ENCODE measurements at places on chromosomes 3 and 15. TPM values are rescaled to one million over a fixed set of nuclear protein-coding genes. Genes with fewer than 3 reads are reported as not detected.

DNA sequence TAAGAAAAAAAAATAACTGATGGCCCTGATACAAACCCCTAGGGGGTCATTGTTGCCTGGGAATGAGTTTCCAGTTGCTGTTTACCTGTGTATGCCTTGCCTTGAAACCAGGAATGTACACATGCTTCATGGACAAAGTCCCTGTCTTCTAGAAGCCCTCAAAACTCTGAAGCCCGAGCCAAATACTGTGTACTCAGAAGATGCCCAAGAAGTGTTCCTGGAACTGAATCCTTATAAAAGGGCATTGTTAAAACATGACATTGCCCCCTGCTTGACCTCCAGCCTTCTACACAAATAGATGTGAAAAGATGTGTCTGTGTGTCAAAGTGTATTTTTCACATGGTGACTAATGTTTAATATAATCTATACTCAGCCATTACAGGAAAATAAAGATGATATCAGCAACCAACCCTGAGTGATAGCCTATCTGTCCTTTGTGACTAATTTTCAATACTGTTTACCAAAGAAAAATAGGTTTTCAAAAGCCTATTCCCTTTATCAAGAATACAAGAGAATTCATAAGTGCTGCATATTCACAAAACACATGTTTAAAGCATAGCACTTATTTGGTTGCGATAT lies 325.9 kb downstream of the MECOM start:
- no peak for DNase-seq

GRCh38 chr3:129005526-129006303 lies 4.6 kb downstream of the EFCC1 start:
- DNase-seq, result no peak

- DNase-seq, result no peak
These were observed 17.8 kb upstream of the SMAD6 start for GRCh38 chr15:66684136-66684681.

PTH1R gene
- total RNA-seq, result 3.6 TPM

MEIS2 gene
- 154 TPM for total RNA-seq

Data from sigmoid colon (tissue), 7 donors.